ENCODE measurements at places on chromosomes 4 and X.

DNA sequence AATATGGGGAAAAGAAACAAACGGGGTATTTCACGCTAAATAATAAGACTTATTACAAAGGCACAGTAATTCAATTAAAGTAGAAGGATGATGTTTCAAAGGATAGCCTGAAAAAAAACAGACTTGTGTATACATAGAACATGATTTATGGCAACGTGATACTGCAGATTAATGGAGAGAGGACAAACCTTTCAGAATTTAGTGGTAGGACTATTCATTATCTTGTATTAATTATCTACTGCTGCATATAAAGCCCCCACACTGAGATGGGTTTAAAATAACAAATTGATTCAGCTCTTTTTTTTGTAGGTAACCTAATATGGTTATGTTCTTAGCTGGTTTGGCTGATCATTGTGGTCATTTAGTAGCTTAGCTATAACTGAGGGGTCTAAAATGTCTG lies 1269.0 kb downstream of the FSTL5 start:
- no peak for DNase-seq

DNA sequence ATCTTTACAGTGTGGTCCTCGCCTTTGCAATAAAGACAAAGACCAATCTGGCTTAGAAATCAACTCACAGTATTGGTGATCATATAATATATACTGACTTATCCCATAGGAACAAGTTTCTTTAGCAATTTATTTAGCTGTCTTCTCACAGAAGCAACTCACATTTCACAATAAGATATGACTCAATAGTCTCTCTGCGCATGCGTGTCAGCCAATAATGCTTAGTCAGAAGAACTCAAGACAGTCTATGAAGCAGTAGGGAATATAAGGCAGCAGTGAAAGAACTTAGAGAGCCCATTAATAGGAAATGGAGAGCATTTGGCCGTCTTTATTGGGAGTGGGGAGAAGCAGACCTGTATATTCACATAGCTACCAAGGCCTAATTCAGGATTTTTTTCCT lies 216.7 kb downstream of the IL13RA2 start:
- peak; percentile 68 for DNase-seq

- no peak for DNase-seq
Measured at GRCh38 chr4:121233982-121234381, 69.9 kb upstream of the TNIP3 start.

- no peak for DNase-seq
Measured at GRCh38 chr4:39542611-39543012, 15.4 kb upstream of the UGDH start.

DNA sequence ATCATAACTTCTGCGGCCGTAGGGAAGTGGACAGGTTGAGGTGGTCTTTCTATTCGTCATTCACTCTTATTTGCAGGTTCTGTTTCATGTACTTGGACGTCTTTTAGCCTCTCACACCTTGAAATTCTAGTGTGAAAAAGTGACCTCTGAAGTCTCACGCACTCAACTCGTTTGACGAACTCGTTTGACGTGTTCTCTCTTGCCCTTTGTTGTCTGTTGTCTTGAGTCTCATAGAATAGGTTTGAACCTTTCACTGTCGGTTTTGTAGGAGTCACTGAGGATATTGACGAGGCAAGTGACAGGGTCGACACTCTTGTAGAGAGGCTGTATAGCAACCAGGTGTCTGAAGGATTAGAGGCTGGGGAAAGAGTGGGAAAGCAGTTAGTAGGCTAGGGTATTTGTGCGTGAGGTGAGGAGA lies 1.1 kb upstream of the PGRMC2 start:
- peak; percentile 18 for DNase-seq

DNA sequence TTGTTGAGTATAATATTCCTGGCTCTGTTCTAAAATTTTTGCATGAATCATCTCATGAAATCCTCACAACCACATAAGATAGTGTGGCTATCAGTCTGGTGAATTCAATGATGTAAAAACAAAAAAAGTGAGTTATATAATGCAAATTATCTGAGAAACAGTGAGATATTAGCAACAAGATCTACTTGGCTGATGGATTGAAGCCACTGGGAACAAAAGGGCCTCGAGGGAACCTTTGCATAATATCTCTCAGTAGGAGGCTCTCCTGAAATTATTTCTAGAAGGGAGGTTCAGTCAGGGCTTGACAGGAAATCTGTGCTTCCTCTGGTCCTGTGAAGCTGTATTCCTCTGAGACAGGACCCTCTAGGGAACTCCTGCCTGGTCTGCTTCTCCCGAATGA lies 30.1 kb upstream of the NUP54 start:
- peak; percentile 13 for DNase-seq

GRCh38 chr4:154164931-154165839 lies 326.4 kb downstream of the DCHS2 start:
- DNase-seq, result peak; percentile 97

- no peak for DNase-seq
Measured at GRCh38 chrX:137227151-137227550, 193.4 kb upstream of the GPR101 start.

GRCh38 chrX:37802028-37802427 lies 22.2 kb downstream of the CYBB start:
- DNase-seq, result no peak

DNA sequence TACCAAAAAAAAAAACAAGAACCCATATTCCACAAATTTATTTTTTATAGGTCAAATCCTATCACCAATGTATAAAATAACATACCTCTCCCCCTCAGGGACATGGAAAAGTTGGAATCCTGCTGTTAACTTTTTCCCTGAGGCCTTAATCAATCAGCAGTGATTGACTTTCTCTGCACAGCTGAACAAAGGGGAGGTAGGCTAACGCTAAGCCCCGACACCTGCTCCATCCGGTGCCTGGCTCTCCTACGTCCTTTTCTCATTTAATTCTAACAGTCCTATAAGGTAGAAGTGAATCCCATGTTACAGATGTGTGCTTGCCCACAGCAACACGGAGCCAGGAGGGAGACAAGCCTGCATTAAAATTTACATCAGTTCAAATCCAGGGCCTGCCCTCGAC lies 2.8 kb downstream of the CENPU start:
- no peak for DNase-seq

- peak; percentile 51 for DNase-seq
Measured at GRCh38 chr4:60619531-60620305, 580.4 kb upstream of the ADGRL3 start.

DNA sequence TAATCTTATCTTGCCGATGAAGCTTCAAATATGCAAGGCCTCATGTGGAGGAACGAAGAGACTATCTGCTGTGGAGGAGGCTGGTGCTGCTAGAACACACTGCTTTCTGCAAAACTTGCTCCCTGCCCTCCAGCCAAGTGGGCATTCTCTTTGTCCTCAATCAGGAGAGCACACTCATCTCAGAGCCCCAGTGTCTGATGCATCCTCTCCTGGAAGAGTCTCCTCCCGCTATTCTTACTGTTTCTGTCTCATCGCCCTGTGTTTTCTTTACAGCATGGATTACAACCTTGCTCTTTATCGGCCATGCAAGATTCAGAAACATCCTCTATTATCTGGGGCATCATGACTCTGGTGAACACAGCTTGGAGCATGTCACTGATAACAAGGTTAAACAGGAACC lies 68.2 kb upstream of the MTNR1A start:
- no peak for DNase-seq

DNA sequence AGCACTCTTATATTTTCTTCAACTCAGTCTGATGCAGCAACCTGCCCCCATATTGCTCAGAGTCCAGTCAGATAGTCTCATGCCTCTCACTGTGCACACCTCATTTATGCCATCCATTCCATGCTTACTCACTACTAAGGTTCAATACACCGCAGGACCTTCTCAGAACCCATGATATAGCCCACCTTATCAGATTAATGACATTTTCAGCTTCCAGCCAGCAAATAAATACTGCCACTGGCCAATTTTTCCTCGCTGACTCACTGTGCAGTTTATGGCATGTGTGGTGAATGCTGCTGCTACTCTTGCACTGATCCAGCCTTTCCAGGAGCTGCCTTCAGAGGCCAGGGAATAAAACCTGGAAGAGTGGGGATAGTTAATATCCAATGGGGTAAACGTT lies 380.6 kb upstream of the SPOCK3 start:
- peak; percentile 57 for DNase-seq

DNA sequence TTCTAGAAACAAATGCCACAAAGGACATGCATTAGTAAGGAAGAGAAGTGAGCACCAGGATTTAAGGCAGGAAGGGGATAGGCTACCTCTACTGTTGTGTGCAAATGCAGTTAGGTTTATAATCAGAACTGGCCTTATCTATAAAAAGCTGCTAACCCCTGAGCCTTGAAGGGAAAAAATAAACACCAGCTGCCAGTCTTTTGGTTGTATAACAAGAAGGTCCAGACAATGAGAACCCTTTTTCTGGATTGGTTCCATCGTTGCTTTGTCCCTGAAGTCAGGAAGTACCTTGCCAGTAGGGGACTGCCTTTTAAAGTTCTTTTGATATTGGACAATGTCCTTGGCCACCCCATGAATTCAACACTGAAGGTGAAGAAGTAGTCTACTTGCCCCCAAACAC lies 126.7 kb upstream of the OTUD4 start:
- no peak for DNase-seq

DNA sequence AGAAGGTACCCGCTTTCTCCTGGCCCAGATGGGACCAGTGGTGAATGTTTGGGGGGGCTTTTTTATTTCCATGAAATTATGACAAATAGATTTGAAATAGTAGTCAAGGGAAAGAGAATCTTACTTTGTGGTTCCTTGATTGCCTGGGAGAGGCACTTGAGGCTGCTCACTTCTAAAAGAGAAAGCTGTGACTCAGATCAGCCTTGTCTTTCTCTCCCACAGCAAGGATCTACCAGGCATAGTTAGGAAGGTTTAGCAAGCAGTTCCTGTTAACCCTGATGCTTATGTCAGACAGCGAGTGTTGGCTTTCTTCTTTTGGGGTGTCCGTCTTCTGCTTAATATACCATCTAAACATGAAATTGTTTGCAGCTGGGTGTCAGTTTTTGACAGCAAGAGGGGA lies 114.5 kb downstream of the TSPAN7 start:
- DNase-seq, result no peak

DNA sequence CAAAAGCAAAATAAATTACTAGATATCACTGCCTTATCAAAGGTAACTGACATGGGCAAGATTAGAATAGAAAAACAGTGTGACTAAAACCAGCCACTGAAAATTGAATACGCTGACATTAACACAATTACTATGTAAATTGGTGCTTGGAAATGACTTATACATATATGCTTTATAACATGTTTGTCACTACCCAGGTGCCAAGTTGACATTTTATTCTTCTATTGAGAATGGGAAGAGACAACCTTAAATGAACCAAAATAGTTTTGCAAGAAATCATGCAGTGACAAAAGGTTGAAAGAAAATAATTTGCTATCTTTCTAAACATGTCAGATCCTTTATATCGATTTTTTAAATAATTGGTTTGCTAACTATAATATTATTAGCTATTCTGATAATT lies 510.1 kb downstream of the GALNTL6 start:
- DNase-seq, result no peak

DNA sequence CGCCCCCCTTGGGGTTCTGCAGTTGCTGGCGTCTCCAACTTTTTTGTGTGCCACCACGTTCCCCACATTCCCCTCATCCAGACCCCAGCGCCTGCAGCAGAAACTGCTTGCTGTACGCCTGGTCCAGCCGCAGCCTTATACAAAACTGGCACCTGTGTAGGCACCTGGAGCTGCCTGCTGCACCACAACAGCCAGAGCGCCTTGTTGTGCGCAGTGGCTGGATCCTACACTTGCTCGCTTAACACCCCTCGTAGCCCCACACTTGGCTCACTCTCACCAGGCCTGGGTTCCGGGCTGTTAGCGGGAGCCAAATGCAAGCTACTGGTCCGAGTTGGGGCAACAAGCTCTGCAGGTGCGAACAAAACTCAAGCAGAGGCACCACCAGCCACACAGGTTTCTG lies 136.8 kb downstream of the TECRL start:
- DNase-seq, result no peak

DNA sequence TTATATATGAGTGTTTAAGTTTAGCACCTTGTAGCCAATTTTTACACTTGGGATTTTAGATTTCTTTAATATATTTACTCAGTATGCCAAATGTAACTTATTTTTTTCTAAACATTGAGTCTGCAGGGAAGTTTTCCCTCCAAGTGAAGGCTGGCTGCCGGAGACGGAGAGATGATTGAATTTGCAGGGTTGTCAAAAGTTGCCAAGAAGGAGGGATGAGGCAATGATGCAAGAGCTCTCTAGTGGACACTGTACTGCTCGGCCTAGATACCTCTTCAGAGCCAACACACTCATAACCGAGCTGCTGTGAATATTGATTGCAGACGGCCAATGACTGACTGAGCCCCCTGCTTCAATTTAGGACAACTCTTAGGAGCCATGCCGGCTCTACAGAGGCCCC lies 318.6 kb upstream of the CASK start:
- peak; percentile 21 for DNase-seq

- no peak for DNase-seq
Measured at GRCh38 chr4:6287017-6287788, 17.6 kb downstream of the WFS1 start.

DNA sequence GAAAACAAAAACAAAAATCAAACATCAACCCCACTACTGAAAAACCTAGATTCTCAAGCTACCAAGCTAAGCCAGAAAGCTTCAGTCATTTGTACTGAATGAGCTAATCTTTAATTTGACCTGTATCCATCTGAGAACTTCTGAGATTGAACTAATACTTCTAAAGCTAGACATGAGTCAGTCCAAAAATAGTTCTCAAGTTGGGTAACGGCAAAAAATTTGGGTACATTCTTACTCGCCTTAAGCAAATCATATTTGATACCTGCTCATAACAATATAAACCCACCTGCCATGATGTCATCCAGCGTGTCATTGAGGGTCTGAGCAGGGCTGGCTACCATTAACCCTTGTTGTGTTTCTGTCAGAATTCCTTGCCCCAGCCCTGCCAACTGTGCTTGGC lies 69.7 kb upstream of the COX18 start:
- DNase-seq, result no peak

DNA sequence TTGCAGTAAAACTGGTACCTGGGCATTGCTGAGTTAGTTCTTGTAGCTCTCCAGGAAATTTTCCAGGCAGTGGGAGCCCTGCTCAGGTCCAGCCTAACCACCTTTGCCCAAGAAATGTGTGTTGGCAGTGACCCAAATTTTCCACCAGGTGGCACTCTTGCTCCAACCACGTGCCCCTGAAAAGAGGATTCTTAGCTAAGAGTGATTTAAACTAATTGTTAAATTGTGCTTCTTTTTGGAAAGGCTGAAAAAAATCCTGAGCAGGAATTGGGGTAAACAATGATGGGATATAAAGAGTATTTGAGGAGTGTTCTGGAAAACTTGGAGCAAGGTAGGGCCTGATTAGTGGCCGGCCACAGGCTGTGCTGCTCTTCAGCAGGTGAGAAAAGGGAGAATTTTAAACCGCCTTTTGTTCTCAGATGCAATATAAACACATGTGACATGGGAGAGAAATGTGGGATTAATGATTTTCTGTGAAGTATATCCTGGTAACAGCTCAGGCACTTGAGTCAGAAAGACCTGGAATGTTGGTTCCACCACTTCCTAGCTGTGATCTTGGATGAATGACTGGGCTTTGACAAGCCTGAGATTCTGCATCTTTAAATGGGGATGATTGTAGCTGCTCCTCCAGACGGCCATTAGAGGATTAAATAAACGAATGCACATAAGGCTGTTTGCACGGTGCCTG lies 219.6 kb downstream of the PTTG2 start:
- DNase-seq, result peak; percentile 83

GRCh38 chr4:184664445-184665210 lies 15.1 kb downstream of the PRIMPOL start:
- peak; percentile 9 for DNase-seq

Data from fibroblast of upper back skin (primary cell).